ENCODE measurements at places on chromosomes 4 and X.
A peak's percentile ranks its signal among the peaks of the same experiment; 100 is the strongest.

GRCh38 chrX:150512461-150512901 is 55.9 kb upstream of the MTM1 start:
- no peak for DNase-seq

DNA sequence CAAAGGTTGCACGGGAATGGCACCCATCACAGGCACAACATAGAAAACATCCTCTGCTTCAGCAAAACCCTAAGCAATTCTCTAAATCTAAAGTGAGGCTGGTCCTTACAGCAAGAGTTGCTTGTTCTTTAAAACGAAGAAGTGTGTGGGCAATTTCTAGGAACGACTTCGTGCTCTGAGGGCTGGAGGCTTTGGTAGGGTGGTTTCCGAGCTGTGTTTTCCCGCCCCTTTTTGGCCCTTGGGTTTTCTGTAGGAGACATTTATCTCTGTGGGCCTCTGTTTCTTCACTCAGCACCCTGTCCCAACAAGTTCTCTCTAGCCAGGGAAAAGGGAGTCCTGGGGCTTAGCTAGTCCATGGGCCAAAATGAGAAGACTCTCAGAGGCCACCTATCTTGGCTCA is 84.2 kb downstream of the SLC2A9 start:
- DNase-seq: no peak

DNA sequence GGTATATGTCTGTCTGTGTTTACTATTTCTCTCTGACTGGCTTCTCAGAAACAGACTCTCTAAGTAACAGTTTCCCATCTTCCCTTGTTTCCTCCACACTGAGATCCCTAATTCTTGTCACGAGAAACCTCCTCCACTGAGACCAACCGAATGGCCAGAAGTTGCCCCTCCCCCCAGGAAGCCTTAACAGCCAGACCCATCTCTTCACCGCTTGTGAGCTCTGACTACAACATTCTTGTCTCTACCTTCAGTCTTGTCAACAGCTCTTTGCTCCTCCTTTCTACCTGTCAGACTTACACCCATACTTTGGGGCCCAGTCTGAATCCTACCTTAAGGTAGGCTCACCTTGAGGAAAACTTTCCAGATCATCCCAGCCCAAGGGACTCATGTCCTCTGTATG is 90.8 kb downstream of the NHSL2 start:
- DNase-seq: no peak

DNA sequence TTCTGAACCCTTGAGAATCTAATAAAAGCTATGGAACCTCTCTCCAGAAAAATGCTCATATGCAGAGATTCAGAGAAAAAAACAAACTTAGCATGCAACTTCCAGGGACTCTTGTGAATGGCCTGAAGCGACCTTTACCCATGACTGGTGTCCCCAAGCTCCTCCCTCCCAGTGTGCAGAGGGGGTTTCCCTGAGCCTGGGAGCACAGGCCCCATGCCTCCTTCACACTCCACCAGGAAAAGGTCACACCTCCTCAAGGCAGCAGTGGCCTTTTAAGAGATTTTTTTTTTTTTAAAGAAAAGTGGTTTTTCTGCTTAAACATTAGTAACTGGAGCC is 13.3 kb upstream of the UBA6 start:
- DNase-seq: no peak

DNA sequence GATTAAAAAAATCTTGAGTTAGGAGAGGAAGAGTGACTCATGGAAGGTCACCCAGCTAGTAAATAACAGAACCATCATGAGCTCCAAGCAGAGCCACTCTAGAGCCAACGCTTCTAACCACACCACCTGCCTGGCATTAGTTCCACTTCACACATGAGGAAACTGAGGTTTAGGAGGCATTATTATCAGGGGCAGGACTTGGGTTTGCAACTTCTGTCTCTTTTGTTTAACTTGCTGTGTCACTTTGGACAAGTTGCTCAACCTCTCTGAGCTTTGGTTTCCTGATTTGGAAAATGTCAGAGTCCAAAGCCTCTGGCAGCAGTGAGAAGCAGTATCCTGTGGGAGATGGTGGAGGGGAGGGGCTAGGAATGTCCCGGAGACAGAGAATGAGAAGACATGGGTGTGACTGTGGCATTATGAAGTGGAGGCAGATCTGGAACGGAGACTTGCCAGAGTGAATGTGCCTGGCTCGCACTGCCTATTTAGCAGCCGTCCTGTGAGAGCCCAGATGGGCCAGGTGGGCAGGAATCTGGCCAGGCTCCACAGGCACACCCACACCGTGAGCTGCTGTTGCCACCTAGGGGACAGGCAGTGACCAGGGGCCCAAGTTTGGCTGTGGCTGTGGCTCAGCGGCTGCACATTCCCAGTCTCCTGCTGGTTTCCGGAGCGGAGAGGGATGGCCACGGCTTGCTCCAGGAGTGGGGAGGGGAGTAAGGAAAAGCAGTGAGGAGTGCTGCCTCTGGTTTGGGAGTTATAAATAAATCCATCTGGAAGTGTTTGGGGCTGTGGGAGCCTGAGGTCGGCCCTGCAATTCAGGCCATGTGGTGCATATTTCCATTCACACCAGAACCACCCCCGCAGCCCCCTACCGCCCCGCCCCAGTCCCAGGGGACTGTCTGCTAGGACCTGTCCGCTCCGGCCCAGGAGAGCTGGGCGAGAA is 93.4 kb downstream of the NHSL2 start:
- DNase-seq: peak; percentile 19

- no peak for DNase-seq
These were observed 1568.9 kb upstream of the PABPC4L start for GRCh38 chr4:135770505-135770904.

- DNase-seq: no peak
These were observed 72.2 kb downstream of the COMMD8 start for GRCh38 chr4:47391256-47391655.

- DNase-seq: no peak
These were observed 2.4 kb downstream of the SORBS2 start for GRCh38 chr4:185809533-185810071.

- DNase-seq: no peak
These were observed 2.1 kb upstream of the ERCC6L start for GRCh38 chrX:72240976-72241375.
